GM03348 (cell line): ENCODE measurements at places on chromosomes 13 and 19.

- no peak for DNase-seq
These were observed 1556.0 kb downstream of the EFNB2 start for GRCh38 chr13:104979281-104980030.

- DNase-seq, result no peak
These were observed 116.3 kb downstream of the RAB20 start for GRCh38 chr13:110445183-110445582.

GRCh38 chr13:67515895-67516294 is 285.8 kb upstream of the PCDH9 start:
- DNase-seq, result peak; percentile 1

DNA sequence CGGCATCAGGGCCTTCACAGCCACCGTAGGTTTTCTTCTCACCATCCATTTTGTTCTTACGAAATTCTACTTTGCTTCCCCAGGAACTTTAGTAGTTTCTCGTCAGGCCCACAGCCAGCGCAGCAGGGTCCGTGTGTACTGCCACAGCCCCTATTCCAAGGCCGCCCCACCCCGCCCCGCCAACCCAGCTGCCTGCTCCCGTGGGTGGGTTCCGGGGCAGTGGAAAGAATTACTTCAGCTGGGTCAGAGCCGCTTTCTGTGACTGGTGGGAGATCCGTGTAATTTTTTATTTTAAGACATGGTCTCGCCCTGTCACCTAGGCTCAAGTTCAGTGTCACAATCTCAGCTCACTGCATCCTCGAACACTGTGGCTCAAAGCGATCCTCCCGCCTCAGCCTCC is 4.2 kb downstream of the OR7D2 start:
- DNase-seq, result no peak

- DNase-seq, result no peak
These were observed 511.4 kb upstream of the KLF12 start for GRCh38 chr13:74645586-74645985.
